ENCODE measurements at places on chromosomes 4 and X.

DNA sequence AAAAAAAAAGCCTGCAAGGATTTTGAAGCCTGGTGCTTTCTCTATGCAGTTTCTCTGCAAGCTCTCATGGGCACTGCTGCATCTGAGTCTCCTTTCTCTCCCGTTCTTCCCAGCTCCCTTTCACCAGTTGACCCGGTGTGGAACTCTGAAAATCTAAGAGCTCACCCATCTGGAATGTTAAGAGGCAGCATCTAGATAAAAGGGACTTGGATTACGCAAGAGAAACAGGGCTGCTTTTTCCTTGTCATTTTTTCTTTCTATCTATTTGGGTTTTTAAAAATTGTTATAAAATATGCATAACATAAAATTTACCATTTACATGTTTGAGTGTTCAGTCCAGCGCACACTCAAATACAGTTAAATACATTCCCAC is 95.2 kb upstream of the RPS6KA3 start:
- DNase-seq: no peak

- no peak for DNase-seq
These were observed 47.8 kb downstream of the HTT-AS start for GRCh38 chr4:3026540-3026939.

GRCh38 chr4:156596706-156597329 is 374.8 kb downstream of the PDGFC start:
- no peak for DNase-seq

DNA sequence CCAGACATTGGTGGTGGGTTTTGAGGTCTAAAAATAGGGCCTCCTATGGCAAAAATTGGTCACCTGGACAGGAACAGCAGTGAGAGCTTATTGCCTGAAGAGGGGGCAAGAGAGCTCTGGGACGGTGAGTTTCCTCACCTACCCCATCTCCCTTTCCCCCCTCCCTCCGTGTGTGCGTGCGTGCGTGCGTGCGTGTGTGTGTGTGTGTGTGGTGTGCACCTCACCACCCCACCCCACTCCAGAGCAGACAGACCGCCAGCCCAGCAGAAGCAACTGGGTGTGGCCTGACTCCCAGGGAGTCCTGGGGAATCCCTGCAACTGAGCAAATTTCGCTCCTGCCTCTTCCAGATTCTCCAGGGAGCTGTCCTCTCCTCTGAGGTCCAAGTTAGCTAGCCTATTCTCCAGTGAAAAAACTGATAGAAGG is 44.7 kb downstream of the PRPS1 start:
- no peak for DNase-seq

- no peak for DNase-seq
These were observed 442.9 kb downstream of the MID1IP1 start for GRCh38 chrX:39244147-39244546.

- DNase-seq: no peak
These were observed 46.6 kb downstream of the AFM start for GRCh38 chr4:73528171-73528570.

DNA sequence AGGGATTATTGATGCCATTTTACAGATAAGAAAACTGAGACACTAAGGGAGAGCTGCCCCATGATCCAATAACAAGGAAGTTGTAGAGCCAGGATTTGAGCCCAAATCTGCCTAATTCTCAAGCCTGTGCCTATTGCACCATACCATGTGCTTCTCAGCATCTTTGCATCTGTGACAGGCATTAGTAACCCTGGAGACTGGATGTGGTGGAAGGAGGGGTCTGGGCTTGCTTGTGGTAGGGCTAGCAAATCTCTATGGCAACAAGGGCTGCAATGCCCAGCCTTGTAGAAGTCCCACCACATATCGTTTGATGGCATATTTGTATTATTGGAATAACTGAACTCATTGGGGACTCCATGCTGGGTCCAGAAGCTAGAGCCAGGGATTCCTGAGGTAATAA is 58.1 kb downstream of the RTL5 start:
- no peak for DNase-seq

DNA sequence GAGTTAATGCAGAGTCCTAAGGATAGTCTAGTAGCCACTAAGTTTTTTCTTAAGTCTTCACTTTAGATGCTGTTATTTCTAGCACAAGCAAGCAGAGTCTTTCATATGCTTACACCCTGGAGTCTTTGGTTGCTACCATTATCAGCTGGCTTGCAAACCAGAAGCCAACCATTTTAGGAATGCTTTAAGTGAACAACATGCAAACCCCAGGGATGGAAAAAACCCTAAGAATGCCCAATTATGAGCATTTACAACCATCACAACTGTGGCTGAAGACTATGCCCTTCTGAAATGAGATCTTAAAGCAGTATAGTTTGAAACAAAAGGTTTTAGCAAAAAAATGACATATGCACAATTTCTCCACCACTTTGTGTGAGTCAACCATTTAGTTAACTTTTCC is 6.6 kb downstream of the MID1IP1 start:
- DNase-seq: no peak

GRCh38 chr4:123262080-123262479 is 134.5 kb upstream of the SPRY1 start:
- DNase-seq: no peak

DNA sequence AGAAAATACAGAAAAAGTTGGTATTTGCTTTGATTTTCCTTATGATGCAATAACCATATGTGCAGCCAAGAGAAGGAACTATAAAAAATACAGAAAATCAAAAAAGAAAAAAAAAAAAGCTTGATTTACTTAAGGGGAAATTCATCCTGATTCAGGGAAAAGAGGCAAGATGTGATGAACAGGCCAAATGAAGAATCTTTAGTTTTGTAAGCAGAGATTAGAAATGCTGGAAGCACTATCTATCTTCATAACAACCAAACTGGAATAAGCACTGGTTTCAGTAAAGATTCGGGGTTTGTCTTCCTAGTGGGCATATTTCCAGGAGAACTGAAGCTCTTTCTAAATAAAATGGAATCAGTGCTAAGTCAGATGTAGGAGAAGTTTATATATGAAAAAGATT is 82.9 kb upstream of the KCNIP4 start:
- no peak for DNase-seq

DNA sequence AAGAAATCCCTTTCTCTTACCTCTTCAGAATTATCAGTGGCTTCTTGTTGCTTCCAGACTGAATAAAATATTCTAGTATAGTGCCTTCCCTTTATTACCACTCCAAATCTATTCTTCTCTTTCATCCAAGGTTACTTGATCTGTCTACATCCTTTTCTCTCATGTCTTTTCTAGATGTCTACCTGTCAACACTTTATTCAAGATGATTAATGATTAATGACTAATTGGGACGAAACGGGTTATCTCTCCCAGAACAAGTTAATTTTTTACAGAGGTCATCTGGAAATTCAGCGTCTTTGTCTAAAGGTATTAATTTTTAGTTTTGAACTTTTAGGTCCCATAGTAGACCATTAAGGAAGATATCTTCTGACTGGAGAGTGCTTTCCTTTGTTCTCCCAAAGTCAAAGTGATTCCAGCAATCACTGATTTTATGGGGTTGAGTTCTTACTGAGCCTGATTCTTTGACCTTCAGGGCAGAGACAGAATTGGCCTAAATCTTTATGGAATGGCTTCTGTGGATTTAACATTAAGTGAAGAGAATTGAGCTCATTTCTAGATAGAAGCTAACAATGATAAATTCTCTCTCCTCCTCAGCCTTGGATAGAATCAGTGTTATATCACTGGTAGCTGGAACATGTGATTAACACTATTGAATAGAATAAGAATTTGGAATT is 335.4 kb upstream of the TEX13C start:
- DNase-seq: no peak

DNA sequence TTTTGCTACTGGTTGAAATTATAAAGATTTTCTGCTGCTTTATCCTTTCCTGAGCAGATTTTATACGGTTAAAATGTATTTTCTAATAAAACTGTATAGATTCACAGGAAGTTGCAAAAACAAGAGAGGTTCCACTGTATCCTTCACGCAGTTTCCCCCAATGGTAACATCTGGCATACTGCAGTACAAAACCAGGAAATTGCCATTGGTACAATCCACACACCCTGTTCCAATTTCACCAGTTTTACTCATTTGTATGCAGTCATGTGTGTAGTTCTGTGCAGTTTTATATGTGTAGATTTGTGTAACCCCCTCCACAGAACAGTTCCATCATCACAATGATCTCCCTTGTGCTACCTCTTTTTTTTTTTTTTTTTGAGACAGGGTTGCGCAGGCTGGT is 20.0 kb downstream of the DDX3X start:
- DNase-seq: no peak

GRCh38 chrX:74500555-74500954 is 79.3 kb downstream of the SLC16A2 start:
- DNase-seq: no peak

GRCh38 chr4:8026453-8026852 is 86.8 kb upstream of the AFAP1 start:
- no peak for DNase-seq

Data from stimulated activated CD8-positive, alpha-beta memory T cell treated with anti-CD3 and anti-CD28 coated beads, Interleukin-15, amount 100 ng/mL, for 24 hours (primary cell).